Mucosa of descending colon (tissue), 3 donors: ENCODE measurements at places on chromosomes 1 and 21. TPM values are rescaled to one million over a fixed set of nuclear protein-coding genes. Genes with fewer than 3 reads are reported as not detected.

CD101 gene
- 4.7 TPM for total RNA-seq

SLAMF8 gene
- 5.9 TPM for total RNA-seq

GBP7 gene
- not detected for total RNA-seq

FBLIM1 gene
- total RNA-seq = 260 TPM

PROX1 gene
- total RNA-seq = 17.6 TPM

SPAG17 gene
- total RNA-seq = not detected

RIIAD1 gene
- not detected for total RNA-seq

XCL1 gene
- total RNA-seq = 0.22 TPM

CACNA1E gene
- 1.4 TPM for total RNA-seq

TNFRSF9 gene
- 0.19 TPM for total RNA-seq

ACTL8 gene
- 1.0 TPM for total RNA-seq

HIVEP3 gene
- total RNA-seq = 6.1 TPM

PGLYRP3 gene
- not detected for total RNA-seq

TMEM240 gene
- total RNA-seq = 1.5 TPM

SLAMF6 gene
- 1.2 TPM for total RNA-seq

KCNE2 gene
- total RNA-seq = 0.38 TPM

NCAM2 gene
- 14.1 TPM for total RNA-seq

KDF1 gene
- total RNA-seq = 10.1 TPM

WDR64 gene
- total RNA-seq = 0.25 TPM

KRTAP12-2 gene
- not detected for total RNA-seq

ASCL5 gene
- not detected for total RNA-seq

ST6GALNAC5 gene
- total RNA-seq = 0.38 TPM

TRIM58 gene
- 2.5 TPM for total RNA-seq

UFC1 gene
- 88.6 TPM for total RNA-seq

SV2A gene
- 7.6 TPM for total RNA-seq

LYPD8 gene
- 700 TPM for total RNA-seq

ADAMTS5 gene
- 8.7 TPM for total RNA-seq

TYW3 gene
- 8.3 TPM for total RNA-seq

F13B gene
- total RNA-seq = not detected

BATF3 gene
- total RNA-seq = 1.6 TPM

CFAP141 gene
- total RNA-seq = not detected

NBPF6 gene
- total RNA-seq = not detected

ABCG1 gene
- 56.8 TPM for total RNA-seq

ZYG11A gene
- total RNA-seq = not detected

NEXN gene
- total RNA-seq = 49.2 TPM

PRR9 gene
- not detected for total RNA-seq

RIPK4 gene
- 14.8 TPM for total RNA-seq

FAAH gene
- total RNA-seq = 60.2 TPM

OR2T2 gene
- total RNA-seq = not detected

CCSAP gene
- total RNA-seq = 4.2 TPM

RABGAP1L gene
- total RNA-seq = 46.1 TPM
